ENCODE measurements at places on chromosomes 5 and 9. TPM values are rescaled to one million over a fixed set of nuclear protein-coding genes. Genes with fewer than 3 reads are reported as not detected.

DNA sequence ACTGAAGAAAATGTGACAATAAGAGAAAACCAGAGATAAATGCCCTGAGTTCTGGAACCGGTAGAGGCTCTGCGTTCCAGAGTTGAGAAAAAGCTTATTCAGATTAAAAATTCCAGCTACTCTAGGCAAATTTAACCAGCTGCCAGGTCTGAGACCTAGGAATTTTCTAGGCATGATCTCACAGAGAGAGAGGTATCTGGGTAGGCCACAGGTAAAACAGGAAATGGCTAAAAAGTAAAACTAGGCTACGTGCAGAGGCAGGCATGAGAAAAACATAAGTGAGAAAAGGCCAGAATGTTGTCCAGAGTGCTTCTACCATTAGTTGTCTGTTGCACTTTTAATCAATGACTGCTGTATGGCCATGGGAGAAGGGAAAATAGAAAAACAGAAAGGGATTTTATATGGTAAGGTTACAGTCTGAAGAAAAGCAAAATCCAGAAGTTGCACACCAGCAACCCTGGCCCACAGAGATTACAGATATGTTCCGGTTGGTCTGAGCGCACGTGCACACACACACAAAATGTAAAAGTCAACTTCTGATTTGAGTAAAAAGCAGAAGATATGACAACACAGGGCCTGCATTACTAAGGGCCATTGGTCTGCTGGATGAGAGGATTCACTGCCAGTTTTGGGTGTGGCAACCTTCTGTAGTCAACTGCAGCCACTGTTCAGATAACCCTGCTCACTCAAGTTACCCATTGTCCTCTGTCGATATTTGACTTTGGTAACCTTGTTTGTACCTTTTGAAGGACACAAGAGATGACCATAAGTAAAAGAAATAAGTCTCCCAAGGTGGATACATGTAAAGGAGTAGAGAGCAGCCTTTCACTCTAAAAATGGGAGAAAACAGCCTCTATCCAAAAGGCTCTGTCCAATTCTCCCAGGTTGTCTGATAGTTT lies 266.0 kb downstream of the DTWD2 start:
- DNase-seq, result no peak

CDC20B gene
- total RNA-seq, result not detected

DNA sequence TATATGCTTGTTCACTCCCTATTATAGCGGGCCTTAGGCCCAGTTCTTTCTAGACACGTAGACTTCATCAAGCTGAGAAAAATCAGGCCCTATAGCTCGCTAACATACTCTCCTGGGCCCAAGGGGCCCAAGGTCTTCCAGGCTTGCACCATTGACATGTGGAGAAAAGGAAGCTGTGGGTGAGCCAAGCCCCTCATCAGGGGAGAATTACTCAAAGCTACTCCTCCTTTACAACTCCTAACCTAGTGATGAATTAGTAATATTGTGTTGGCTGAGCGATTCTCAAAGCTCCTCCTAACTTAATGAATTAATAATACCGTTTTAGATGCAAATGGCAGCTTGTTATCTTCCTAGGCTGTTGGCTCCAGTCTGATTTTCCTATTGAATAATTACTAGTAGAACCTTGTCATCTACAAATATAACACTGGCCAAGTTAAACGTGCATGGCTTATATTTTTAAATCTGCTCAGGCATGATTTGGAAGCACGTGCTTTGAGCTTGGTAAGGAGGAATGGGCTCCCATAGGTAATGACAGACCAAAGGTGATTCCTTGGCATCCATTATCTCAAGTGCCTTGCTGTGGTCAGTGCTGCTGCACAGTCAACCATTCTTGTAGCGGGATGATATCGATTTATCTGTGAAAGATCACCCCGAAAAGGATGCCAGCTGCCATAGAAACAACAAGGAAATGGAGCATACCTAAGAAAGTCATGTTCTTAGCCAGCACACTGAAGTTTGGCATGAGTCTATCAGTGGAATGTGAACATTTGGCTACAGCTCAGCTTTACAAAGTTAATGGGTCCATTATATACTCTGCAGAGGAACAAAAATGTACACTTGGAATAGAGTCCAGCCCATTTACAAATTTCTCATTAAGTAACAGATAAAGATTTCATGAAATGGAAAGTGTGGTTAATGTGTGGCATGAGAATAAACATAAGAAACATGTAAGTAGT lies 23.8 kb downstream of the LVRN start:
- DNase-seq, result no peak

GRCh38 chr5:31442058-31442745 lies 89.7 kb downstream of the DROSHA start:
- no peak for DNase-seq

- DNase-seq, result no peak
These were observed 1.1 kb upstream of the SPINK1 start for GRCh38 chr5:147832541-147832940.

GRCh38 chr5:124973661-124974060 lies 227.2 kb upstream of the ZNF608 start:
- no peak for DNase-seq

DNA sequence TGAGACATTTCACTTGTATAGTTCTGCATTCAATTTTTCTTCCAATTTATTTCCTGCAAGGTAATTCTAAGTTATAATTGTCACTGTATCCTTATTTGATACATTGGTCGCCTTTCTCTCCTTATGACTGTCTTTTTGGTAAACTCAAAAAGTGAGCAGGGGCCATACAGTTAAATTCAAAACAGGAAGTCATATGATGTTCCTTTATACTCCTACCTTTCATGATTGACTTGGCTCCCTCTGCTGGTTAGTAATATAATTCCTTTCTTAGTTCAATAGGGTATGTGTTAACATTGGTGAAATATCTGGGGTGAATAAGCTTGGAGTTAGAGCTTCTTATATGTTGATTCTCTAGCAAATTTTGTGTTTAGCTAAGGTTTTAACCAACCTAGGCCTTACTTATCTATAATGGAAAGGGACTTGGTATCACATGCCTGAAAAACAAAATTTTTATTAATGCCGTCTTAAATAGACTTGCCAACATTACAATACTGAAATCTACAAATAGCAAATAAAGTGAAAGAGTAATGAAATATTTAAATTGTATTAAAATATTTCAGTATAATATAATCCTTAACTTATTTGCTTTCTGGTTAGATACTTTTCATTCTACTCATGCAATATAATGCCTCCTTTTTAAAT lies 6.0 kb upstream of the NIPBL start:
- DNase-seq, result no peak

GRCh38 chr9:123089040-123089439 lies 55.6 kb downstream of the GPR21 start:
- no peak for DNase-seq

GRCh38 chr5:87027570-87027969 lies 240.1 kb upstream of the RASA1 start:
- no peak for DNase-seq

GRCh38 chr9:90843525-90843924 lies 41.9 kb downstream of the SYK start:
- no peak for DNase-seq

DNA sequence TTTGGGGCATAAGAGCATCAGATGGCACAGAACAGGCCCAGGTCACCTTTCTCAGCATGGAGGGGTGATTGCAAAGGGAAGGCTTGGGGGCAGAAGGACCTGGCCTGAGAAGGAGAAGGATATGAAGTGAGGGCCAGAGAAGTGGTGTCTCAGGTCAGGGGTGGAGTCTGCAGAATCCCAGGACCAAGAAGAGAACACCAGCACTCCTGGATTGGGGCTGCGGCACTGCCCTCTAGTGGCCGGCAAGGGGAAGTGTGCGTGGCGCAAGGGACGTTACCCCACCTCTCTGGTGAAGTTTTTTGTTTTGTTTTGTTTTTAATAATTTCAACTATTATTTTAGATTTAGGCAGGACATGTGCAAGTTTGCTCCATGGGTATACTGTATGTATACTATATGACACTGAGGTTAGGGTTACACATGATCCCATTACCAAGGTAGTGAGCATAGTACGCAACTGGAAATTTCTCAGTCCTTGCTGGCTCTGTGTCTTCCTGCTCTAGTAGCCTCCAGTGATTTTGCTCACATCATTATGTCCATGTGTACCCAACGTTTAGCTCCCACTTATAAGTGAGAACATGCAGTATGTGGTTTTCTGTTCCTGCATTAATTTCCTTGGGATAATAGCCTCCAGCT lies 1548.6 kb downstream of the EFNA5 start:
- peak; percentile 44 for DNase-seq

BTNL3 gene
- 62.2 TPM for total RNA-seq

EQTN gene
- 1.4 TPM for total RNA-seq

GRCh38 chr5:5063533-5063953 lies 76.6 kb upstream of the ADAMTS16 start:
- DNase-seq, result no peak

- DNase-seq, result peak; percentile 70
These were observed 791 bp downstream of the SLC2A8 start for GRCh38 chr9:127397646-127398274.

GRCh38 chr5:97141031-97141430 lies 1.4 kb downstream of the LIX1 start:
- DNase-seq, result no peak

DNA sequence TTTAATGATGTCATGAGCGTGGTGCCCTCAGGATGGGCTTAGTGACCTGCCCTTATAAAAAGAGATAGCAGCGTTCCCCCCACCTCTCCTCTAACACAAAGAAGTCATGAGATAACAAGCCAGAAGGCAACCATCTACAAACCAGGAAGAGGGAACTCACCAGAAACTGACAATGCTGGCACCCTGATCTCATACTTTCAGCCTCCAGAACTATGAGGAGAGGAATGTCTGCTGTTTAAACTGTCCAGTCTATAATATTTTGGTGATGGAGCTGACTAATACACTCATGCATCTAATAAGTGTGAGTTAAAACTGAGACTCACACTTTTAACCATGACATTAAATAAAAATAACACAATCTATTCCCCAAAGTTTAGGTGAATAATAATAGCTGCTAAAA lies 156.1 kb upstream of the SPEF2 start:
- DNase-seq, result no peak

LMBRD2 gene
- total RNA-seq, result 16.7 TPM

ERAP2 gene
- total RNA-seq, result 16.1 TPM

CYLC2 gene
- not detected for total RNA-seq

- DNase-seq, result no peak
These were observed 157.1 kb downstream of the ATP10B start for GRCh38 chr5:160694896-160695295.

STXBP1 gene
- total RNA-seq, result 37.1 TPM

SPINK13 gene
- total RNA-seq, result not detected

CDH9 gene
- total RNA-seq, result not detected

DNA sequence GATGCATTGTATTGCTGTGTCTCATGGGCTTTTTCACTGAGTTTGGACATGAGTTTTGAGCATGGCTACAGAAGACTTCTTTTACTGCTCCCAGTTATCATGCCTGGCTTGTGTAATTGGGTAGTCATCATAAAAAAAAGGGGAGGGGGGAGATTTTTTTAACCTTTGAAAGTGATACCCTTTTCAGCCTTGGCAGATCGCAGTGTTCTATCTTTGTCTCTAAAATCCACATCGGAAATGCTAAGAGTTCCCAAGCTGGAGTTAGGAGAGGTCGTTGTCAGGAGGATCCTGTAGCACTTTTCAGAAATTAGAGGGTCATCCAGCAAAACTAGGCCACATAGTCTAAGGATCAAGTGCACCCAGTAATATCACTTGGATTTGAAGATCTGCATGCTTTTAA lies 188.4 kb downstream of the WDR70 start:
- no peak for DNase-seq

KLHL3 gene
- total RNA-seq, result 4.2 TPM

FYB1 gene
- 11.5 TPM for total RNA-seq

DNA sequence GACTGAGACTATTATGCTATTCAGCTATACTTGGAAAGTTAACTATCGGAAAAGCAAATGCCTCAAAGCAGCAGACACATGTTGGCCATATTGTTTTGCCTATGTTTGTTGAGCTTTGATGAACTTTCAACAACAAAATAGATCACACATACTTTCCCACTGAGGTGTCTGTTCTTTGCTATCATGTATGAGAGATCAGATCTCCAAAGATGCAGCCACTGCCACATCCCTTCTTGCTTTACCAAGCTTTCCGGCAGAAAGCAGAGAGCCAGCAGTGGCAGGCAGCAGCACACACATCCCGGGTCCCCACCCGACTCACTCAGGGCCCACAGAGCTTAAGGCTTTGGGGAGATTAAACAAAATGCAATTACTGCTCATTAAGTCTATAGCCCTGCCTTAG lies 18.8 kb downstream of the ZBTB5 start:
- DNase-seq, result no peak

- no peak for DNase-seq
These were observed 597.3 kb upstream of the TYRP1 start for GRCh38 chr9:12095931-12096330.

GRCh38 chr5:95241635-95242034 lies 43.3 kb downstream of the MCTP1 start:
- DNase-seq, result no peak

KIAA1958 gene
- 7.4 TPM for total RNA-seq

DNA sequence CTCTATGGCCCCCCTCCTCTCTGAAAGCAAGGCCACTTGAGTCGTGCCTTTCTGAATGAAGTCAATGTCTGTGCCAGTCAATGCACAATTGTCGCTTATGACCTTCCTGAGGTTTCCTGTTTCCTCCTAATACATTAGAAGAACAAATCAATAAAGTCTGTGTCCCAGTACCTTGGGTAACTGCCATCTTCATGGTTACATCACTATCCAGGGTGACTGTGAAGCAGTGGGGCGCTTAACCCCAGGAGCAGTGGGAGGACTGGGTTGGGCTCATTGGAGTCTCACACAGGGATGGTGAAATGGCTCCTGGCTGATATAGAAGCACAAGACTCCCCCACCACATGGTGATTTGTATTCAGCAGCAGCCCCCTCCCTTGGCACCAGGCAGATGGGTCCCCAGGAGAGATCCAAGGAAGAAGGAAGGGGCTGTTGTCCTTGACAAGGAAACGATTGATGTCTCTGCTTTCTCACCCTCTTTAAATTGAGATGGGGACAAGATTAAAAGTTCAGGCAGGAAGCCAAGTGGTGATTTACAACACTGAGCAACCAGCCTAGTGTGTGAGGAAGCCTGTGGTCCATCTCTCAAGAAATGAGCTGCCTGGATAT lies 261.9 kb upstream of the ZNF462 start:
- DNase-seq, result no peak

GRCh38 chr5:114252226-114252625 lies 109.6 kb upstream of the KCNN2 start:
- DNase-seq, result no peak

CD74 gene
- total RNA-seq, result 284 TPM

- DNase-seq, result peak; percentile 42
These were observed 16.6 kb downstream of the STOM start for GRCh38 chr9:121353241-121354061.

ACOT12 gene
- total RNA-seq, result not detected

PTGR1 gene
- total RNA-seq, result 41.5 TPM

All from mucosa of descending colon (tissue), 3 donors.